ENCODE measurements at places on chromosomes 12 and 14. TPM values are rescaled to one million over a fixed set of nuclear protein-coding genes. Genes with fewer than 3 reads are reported as not detected.
A peak's percentile ranks its signal among the peaks of the same experiment; 100 is the strongest.

The LTBR gene
- not detected for polyA plus RNA-seq

The GPR84 gene
- polyA plus RNA-seq: not detected

The LMO3 gene
- polyA plus RNA-seq: not detected

The DLGAP5 gene
- 2.0 TPM for polyA plus RNA-seq

The WNT1 gene
- polyA plus RNA-seq: not detected

The CTSG gene
- polyA plus RNA-seq: not detected

The MYG1 gene
- 95.8 TPM for polyA plus RNA-seq

The BAG5 gene
- 40.9 TPM for polyA plus RNA-seq

The MYL2 gene
- polyA plus RNA-seq: not detected

- H3K36me3 ChIP-seq: no peaks in the 10 kb centered on the region
- H3K4me3 ChIP-seq: no peak overlapping the region
- no peak for DNase-seq
- H3K4me1 ChIP-seq: no peaks in the 10 kb centered on the region
- H3K27me3 ChIP-seq: peaks cover 4% of the 10 kb centered on the region
These were observed 47.5 kb upstream of the PPP1R12A start for GRCh38 chr12:79982086-79983062.

DNA sequence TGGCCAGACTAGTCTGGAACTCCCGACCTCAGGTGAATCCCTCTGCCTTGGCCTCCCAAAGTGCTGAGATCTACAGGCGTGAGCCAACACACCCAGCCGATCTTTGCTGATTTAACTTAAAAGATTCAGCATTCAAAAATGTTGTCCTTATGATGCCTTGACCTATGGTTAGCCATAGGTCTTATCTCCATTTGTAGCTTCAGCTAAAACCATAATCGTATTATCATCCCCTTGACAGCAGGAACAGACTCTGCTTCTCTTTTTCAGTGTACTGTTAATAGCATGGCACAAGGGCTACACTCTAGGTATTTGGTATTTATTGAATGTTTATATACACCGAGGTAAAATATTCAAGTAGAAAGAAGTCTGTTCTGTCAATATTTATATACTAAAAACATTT, 15.3 kb downstream of the CCDC62 start:
- H3K27me3 ChIP-seq: peaks cover 2% of the 10 kb centered on the region
- peaks cover 4% of the 10 kb centered on the region for H3K4me1 ChIP-seq
- no peak overlapping the region for H3K27ac ChIP-seq
- H3K36me3 ChIP-seq: no peaks in the 10 kb centered on the region

GRCh38 chr12:45342171-45342570, 126.3 kb downstream of the ANO6 start:
- no peaks in the 10 kb centered on the region for H3K4me1 ChIP-seq
- no peaks in the 10 kb centered on the region for H3K27me3 ChIP-seq
- no peak overlapping the region for H3K27ac ChIP-seq
- H3K36me3 ChIP-seq: peaks cover 4% of the 10 kb centered on the region

DNA sequence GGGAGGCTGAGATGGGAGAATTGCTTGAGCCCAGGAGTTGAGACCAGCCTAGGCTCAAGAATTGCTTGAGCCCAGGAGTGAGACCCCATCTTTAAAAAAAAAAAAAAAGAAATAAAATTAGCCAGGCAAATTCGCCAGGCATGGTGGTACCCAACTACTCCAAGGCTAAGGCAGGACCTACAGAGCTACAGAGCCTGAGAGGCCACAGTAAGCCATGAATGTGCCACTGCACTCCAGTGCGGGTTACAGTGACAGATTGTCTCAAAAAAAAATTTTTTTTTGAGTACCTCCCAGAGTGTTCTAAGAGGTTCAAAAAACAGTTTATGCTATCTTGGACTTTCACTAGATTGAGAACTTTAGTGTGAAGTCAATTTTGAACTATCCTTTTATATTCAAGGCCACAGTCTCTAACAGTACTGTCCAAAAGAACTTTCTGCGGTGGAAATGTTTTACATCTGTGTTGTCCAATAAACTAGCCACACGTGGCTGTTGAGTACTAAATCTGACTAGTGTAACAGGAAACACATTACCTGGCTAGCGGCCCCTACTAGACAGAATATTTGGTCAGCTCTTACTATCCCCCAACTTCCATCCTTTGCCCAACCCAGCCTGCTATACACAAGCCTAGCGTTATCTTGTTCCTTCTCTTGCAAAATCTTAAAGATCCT, 2.4 kb downstream of the RPL36AL start:
- H3K4me1 ChIP-seq: peaks cover 37% of the 10 kb centered on the region
- peak overlapping the region; percentile 2 for H3K4me3 ChIP-seq

- H3K4me3 ChIP-seq: no peak overlapping the region
- H3K4me1 ChIP-seq: no peaks in the 10 kb centered on the region
- DNase-seq: no peak
- H3K36me3 ChIP-seq: no peaks in the 10 kb centered on the region
- no peaks in the 10 kb centered on the region for H3K27me3 ChIP-seq
- no peak overlapping the region for H3K27ac ChIP-seq
These were observed 780 bp downstream of the SERPINA4 start for GRCh38 chr14:94562022-94562421.

DNA sequence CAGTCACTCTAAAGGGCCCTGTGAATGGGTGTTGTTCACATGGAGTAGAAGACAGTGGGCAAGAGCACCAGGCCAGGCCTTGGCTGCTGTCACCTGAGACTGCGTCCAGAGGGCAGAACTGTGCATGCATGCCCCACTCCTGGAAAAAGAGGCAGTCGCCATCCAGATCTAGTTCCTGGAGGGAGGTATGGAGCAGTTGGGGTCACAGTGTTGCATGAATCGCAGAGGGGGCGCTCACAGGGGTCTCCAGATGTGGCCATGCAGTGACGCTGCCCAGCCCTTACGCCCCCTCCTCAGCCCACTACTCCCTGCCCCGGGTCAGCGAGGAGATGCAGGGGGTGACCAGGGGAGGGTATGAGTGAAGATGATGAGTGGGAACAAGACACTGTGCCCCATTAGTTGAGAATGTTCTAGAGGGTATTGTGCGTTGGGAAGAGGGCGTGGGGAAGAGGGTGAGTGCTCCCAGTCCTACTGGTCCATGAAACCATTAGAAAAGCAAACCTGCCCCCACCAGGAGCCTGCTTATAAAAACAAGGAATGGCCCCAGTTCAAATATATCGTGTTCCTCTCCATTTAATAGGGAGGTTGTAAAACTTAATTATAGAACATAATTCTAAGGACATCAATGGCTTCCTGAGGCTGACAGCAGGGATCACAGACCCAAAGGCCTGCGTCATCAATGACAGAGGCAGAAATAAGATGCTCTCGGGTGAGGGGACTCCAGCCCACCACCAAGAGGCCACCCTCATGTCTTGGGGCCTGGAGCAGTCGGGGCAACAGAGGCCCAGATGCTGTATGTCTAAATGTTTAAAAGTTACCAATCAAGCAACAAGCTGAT, 32.2 kb upstream of the BCL7A start:
- H3K4me1 ChIP-seq: peaks cover 3% of the 10 kb centered on the region
- H3K27me3 ChIP-seq: no peaks in the 10 kb centered on the region
- no peak overlapping the region for H3K4me3 ChIP-seq
- DNase-seq: no peak
- H3K27ac ChIP-seq: no peak overlapping the region

DNA sequence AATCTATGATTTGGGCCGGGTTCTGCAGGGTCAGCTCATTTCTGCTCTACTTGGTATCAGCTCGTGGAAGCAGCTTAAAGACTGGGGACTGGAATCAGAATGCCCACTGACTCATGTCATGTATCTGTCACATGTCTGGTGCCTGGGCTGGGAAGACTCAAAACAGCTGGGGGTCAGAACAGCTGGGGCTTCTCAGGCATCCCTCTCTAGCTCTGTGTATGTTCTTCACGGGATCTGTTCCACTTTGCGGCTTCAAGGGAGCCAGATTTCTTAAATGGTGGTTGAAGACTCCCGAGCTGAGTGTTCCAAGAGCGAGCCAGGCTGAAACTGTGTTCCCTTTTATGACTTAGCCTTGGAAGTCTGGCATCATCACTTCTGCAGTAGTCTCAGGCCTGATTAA, 11.9 kb downstream of the AEBP2 start:
- DNase-seq: no peak
- H3K27me3 ChIP-seq: no peaks in the 10 kb centered on the region
- peaks cover 12% of the 10 kb centered on the region for H3K4me1 ChIP-seq
- no peak overlapping the region for H3K27ac ChIP-seq
- peaks cover 4% of the 10 kb centered on the region for H3K36me3 ChIP-seq
- H3K4me3 ChIP-seq: no peak overlapping the region

- H3K27ac ChIP-seq: no peak overlapping the region
- no peaks in the 10 kb centered on the region for H3K36me3 ChIP-seq
- H3K4me1 ChIP-seq: no peaks in the 10 kb centered on the region
- DNase-seq: no peak
These were observed 66.3 kb upstream of the EEA1 start for GRCh38 chr12:92995258-92995903.

DNA sequence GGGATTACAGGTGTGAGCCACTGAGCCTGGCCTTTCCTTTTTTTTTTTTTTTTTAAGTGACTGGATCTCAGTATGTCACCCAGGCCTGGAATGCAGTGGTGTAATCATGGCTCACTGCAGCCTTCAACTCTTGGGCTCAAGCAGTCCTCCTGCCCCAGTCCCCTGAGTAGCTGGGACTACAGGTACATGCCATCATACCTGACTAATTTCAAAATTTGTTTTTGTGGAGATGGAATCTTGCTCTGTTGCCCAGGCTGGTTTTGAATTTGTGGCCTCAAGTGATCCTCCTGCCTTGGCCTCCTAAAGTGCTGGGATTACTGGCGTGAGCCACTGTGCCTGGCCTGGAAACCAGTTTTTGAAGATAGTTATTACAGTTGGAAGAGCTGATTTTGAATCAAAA, 37.4 kb downstream of the ETNK1 start:
- no peaks in the 10 kb centered on the region for H3K4me1 ChIP-seq
- no peak overlapping the region for H3K4me3 ChIP-seq
- no peak for DNase-seq
- no peaks in the 10 kb centered on the region for H3K27me3 ChIP-seq
- peaks cover 24% of the 10 kb centered on the region for H3K36me3 ChIP-seq

DNA sequence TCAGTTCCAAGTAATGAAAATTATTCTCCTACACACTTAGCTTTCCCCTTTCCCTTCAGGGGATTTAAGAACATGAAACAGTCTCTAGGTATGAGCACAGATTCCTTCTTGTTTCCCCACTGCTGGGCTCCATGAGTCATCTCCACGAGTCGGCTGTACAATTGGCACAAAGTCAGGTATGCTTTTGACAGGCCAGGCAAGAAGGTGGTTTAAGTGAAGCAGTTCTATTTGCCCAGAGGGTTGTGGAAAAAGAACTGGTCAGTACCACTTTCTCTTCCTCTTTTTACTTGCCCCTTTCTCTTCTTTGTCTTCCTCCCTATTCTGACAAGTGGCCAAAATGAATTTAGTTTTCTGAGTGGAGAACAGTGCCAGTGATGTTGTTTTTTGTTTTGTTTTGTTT, 16.3 kb downstream of the DYNC1H1 start:
- H3K4me3 ChIP-seq: no peak overlapping the region
- no peaks in the 10 kb centered on the region for H3K4me1 ChIP-seq
- no peak for DNase-seq
- no peaks in the 10 kb centered on the region for H3K27me3 ChIP-seq
- H3K36me3 ChIP-seq: peaks cover 83% of the 10 kb centered on the region

DNA sequence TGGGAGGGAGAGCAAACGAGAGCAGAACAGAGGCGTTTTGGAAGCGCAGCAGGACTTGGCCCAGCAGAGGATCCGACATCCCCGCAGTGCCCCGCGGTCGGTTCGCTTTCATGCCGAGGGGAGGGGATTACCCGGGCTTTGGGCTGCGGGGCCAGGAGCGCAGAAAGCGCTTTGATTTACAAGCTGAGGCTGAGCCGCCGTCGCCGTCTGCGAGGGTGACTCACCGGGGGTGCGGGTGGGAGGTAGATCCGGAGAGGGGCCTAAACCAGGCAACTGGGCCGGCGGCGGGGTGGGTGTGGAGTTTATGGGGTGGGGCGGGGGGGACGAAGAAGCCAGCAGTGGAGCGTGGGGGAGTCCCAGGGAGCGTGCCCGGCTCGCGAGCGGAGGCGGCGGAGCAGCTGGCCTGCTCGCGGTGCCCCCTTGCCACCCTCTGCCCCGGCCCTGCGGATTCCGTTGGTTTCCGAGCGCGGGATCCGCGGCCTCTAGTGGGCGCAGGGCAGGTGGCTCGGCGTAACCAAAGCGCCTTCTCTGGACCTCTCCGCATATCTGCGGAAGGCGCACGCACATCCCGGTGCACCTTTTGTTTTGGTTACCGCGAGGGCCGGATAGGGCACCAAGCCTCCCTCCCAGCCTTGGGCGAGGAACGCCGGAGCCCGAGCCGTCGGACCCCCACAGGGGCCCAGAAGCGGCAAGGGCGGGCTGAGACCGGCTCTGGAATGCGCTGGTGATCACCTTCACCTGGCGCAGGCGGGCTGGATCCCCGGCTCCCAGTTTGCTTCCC, 2.6 kb downstream of the SIX4 start:
- peak overlapping the region; percentile 41 for H3K4me3 ChIP-seq
- H3K27ac ChIP-seq: no peak overlapping the region
- no peaks in the 10 kb centered on the region for H3K36me3 ChIP-seq
- H3K4me1 ChIP-seq: peaks cover 33% of the 10 kb centered on the region
- peaks cover 41% of the 10 kb centered on the region for H3K27me3 ChIP-seq

Measured in CD4-positive, CD25-positive, alpha-beta regulatory T cell (primary cell).